CD8-positive, alpha-beta T cell (primary cell): ENCODE measurements at places on chromosomes 7 and 10.

- DNase-seq: no peak
Measured at GRCh38 chr7:30074422-30075030, 46.3 kb downstream of the PLEKHA8 start.

- DNase-seq: no peak
Measured at GRCh38 chr7:36794689-36795088, 70.4 kb upstream of the AOAH start.

GRCh38 chr10:3682745-3683144 is 102.3 kb downstream of the KLF6 start:
- no peak for DNase-seq

- DNase-seq: no peak
Measured at GRCh38 chr7:157740251-157740798, 403.5 kb downstream of the DNAJB6 start.

DNA sequence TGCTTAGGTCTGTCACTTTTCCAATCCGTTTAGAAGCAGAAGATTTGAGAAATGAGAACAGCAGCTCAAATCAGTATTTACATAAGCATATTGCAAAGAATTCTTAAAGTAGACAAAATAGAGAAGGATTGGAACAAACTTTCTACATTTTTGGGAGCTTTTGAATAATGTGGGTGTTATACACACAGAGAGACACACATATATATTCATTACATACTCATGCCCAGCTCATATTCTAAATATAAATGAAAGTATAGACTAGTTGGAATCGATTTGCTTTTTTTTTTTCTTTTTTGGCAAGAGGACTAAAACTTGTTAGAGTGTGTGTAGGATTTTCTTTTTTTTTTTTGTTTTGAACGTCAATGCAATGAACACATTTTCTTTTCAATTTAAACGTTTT is 538.9 kb downstream of the AUTS2 start:
- no peak for DNase-seq

DNA sequence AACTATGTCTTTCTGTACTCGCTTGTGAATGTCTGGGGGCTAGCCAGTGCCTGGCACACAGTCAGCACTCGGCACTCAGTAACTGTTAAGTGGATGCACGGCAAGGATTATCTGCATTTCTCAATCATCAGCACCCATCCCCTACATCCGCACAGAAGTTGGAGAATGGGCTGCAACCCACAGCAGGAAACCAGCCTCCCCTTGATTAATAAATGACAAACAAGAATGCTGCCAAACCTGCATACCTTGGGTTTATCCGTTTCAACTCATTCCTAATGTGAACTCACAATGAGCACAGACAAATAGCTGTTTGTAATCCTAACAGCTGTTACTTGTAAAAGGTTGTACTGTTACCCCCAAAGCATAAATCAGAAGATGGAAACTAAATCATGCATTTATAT is 28.9 kb downstream of the PPP1R3C start:
- no peak for DNase-seq

- no peak for DNase-seq
Measured at GRCh38 chr10:30345611-30346010, 3.5 kb downstream of the MTPAP start.

- no peak for DNase-seq
Measured at GRCh38 chr10:130335336-130335735, 199.1 kb downstream of the GLRX3 start.

GRCh38 chr10:43872644-43873043 is 224.0 kb upstream of the ZNF32 start:
- no peak for DNase-seq

DNA sequence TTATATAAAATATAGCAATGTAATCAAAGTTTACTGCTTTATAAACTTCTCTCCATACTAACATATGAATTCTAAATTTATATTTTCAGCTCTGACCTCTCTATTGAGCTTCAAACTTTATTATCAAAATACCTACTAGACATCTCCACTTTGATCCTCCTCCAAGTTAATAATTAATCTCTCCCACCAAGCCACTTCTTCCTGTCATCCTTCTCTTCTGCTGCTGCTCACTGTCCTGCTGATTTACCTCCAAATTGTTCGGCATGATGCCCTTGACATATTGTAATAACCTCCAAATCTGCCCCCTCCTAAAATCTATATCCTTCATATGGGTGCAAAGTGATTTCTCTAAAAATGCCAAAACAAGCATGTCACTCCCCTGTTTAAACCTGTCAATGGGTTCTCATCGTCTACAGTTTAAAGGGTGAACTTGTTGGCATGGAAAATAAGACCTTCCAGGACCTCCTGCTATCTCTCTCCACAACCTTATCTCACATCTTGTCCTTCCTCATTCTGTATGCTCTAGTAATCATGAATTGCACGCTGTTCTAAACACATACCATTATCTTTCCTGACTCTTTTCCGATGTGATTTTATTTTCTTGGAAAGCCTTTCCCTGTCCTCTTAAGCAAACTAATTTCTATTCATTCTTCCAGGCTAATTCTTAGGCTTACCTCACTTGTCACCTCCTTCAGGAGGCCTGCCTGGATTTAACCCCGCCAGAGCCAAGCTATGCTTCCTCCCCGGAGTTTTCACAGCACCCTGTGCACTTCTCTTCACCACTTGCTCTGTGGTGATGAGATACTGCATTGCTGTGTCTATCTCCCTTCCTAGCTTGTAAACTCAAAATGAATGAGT is 52.1 kb upstream of the STK17A start:
- no peak for DNase-seq

DNA sequence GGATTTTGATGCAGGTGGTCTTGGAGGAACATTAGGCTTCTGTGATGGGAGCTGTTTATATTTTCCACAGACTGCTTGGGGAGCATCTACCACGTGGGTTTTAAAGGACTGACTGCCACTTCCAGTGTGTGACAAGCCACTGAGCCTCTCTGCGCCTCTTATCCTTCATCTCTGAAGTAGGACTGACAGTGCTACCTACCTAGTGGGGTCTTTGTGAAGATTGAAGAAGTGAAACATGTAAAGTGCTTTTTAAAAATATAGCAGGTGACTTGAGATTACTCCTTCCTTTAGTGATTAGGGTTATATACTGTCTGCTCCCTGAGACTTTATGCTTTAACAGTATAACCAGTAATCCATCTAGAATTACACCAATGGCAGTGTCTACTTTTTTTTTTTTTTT is 29.9 kb downstream of the NKX2-3 start:
- DNase-seq: no peak
